H4 (cell line): ENCODE measurements at places on chromosomes 11 and 22. TPM values are rescaled to one million over a fixed set of nuclear protein-coding genes. Genes with fewer than 3 reads are reported as not detected.

GRCh38 chr11:1781593-1781975, 17.9 kb upstream of the CTSD start:
- no peak for DNase-seq

DNA sequence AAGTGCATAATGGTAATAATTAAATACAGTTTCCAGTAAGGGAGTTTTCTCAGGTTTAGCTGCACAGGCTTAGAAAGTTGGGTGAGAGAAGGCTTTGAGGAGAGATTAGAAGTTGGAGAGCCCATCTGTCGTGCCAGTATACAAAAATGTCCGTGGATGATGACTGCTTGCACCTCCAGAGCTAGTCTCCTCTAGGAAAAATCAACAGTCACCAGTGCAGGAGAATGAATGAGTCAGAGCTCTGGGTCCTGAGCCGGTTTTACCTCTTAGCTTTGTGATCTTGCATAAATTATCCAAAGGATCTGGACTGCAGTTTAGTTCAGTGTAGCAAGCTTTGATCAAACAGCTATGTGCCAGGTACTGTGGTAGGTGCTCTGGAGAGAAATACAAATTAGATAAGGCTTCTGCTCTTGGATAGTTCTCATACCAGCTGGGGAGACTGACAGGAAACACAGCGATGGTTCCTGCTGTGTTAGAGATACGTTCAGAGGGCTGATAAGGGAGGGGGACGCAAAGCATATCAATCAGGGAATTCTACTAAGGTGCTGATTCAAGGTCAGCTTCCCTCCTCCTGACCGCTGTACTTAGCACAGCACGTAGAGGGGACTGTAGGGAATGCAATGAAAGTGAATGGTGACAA, 125.9 kb downstream of the TEAD1 start:
- peak; percentile 78 for DNase-seq

- no peak for DNase-seq
Measured at GRCh38 chr22:48961705-48962104, 866.0 kb downstream of the BRD1 start.

DNA sequence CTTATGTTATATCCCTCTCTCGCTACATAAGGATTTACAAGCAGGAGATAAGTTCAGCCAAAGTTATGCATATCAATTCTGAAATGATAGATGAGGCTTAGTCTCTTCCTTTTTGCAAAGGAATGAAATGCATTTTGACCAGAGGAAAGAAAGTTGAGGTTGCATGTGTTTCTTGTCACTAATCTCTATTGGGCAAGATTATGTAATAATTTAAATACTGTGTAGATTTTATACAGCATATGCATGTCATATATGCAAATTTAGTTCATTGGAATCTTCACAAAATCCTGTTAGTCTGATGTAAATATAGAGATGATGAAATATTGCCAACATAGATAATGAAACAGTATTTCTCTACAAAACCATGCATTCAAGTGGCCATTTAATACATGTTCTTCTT, 858.7 kb upstream of the RAG2 start:
- no peak for DNase-seq

DNA sequence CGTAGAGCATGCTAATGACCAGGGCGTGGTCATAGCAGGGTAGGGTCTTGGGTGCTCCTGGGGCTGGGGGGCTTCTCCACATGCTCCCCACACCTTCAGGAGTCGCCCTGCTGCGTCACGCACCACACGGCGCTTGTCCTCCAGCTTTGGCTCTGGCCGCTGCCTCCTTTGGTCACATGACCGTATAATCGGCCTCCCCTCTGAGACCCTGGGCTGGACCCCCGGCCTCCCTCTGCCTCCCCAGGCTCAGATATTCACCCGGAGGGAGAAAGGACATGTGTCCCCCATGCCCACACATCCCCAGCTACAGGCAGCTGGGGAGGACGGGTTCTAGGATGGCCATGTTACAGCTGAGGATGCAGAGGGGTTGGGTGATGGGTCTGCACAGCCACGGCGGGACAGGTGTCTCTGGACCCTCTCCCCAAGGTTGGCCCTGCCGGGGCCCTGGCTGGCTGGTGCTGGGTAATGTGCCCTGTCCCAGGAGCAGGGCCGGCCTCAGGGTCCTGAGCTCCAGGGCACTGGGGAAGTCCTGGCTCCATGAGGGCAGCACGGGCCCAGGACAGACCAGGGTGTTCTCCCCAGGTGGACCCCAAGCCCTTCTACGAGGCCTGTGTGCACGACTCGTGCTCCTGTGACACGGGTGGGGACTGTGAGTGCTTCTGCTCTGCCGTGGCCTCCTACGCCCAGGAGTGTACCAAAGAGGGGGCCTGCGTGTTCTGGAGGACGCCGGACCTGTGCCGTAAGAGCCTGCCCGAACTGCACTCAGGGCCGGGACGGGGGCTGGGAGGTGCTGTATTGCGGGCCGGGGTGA, 14.5 kb downstream of the MUC2 start:
- no peak for DNase-seq

GRCh38 chr22:27347951-27348350, 453.6 kb downstream of the MN1 start:
- DNase-seq = no peak

DNA sequence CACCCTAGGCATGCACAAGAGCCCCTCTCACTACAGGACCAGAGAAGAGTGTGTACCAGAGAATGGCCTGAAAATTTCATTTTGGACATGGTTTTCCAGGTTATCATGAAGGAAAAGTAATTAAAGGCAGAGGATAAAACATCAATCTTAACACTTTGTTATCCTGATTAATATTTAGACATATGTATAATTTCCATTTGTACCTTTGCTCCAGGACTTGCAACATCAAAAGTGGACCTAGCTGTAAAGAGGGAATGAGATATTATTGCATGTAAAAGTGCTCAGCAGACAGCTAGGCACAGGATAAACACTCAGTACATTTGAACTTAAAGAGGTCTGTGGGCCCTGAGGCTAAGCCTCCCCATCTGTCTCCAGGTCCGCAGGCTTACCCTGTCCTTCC, 2.0 kb upstream of the SCN4B start:
- DNase-seq = no peak

GGTLC3 gene
- total RNA-seq = not detected in 2 replicates

PISD gene
- 17.6 and 18.8 TPM in 2 replicates for total RNA-seq

CALCA gene
- total RNA-seq = 0.14 TPM in 1 of 2 replicates, not detected in the other

HOATZ gene
- total RNA-seq = not detected in 2 replicates
